ENCODE measurements at places on chromosomes 1 and 21. TPM values are rescaled to one million over a fixed set of nuclear protein-coding genes. Genes with fewer than 3 reads are reported as not detected.

The KCNH1 gene
- 0.16 TPM for total RNA-seq

The OR2M4 gene
- not detected for total RNA-seq

The MAN1A2 gene
- 21.0 TPM for total RNA-seq

DNA sequence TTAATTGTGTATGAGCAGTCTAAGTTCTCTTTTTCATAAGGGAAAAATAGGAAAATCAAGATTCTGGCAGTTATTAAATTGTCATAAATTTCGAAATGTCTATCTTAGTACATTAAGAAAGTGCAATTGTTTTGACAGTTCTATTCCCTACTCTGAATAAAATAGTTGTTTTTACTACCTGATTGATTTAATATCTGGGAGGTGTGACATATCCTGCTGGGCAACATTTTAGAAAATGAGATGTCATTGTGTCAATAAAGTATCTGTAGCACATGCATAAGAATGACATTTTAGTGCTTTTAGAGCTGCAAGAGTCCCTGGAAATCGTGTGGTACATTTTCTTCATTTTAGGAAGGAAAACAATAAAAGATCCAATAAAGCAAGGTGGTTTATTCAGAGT, 139.2 kb upstream of the COL11A1 start:
- no peak for DNase-seq

All from Caco-2 (cell line).